ENCODE measurements at places on chromosomes 11 and 22. TPM values are rescaled to one million over a fixed set of nuclear protein-coding genes. Genes with fewer than 3 reads are reported as not detected.

The TPCN2 gene
- 8.0 TPM for total RNA-seq

The BIK gene
- not detected for total RNA-seq

The CD3E gene
- total RNA-seq, result not detected

The LGR4 gene
- total RNA-seq, result 25.2 TPM

The MMP1 gene
- total RNA-seq, result 122 TPM

The GLYAT gene
- total RNA-seq, result not detected

The MOGAT2 gene
- not detected for total RNA-seq

The OR52E8 gene
- total RNA-seq, result not detected

The NXPE4 gene
- not detected for total RNA-seq

The IL17REL gene
- total RNA-seq, result 0.09 TPM

The OR52L1 gene
- total RNA-seq, result not detected

The PGR gene
- total RNA-seq, result under 0.01 TPM
